SJCRH30 (cell line): ENCODE measurements at places on chromosomes 1 and 21. TPM values are rescaled to one million over a fixed set of nuclear protein-coding genes. Genes with fewer than 3 reads are reported as not detected.

Gene KRTAP12-2
- total RNA-seq = not detected in 2 replicates

Gene IFNGR2
- 67.1 and 71.6 TPM in 2 replicates for total RNA-seq

Gene DUSP10
- total RNA-seq = 11.4 and 12.1 TPM in 2 replicates

Gene PLEKHA6
- 1.2 and 1.5 TPM in 2 replicates for total RNA-seq

Gene NRAS
- total RNA-seq = 69.4 and 74.9 TPM in 2 replicates

GRCh38 chr1:111406321-111406768, 21.2 kb downstream of the OVGP1 start:
- no peak for DNase-seq

- DNase-seq = no peak
These were observed 24.0 kb upstream of the GALNT2 start for GRCh38 chr1:230043081-230043480.

- peak; percentile 93 for DNase-seq
These were observed 85.4 kb downstream of the SIK1 start for GRCh38 chr21:43341378-43342161.

- no peak for DNase-seq
These were observed 30.7 kb upstream of the STMN1 start for GRCh38 chr1:25936947-25937346.

DNA sequence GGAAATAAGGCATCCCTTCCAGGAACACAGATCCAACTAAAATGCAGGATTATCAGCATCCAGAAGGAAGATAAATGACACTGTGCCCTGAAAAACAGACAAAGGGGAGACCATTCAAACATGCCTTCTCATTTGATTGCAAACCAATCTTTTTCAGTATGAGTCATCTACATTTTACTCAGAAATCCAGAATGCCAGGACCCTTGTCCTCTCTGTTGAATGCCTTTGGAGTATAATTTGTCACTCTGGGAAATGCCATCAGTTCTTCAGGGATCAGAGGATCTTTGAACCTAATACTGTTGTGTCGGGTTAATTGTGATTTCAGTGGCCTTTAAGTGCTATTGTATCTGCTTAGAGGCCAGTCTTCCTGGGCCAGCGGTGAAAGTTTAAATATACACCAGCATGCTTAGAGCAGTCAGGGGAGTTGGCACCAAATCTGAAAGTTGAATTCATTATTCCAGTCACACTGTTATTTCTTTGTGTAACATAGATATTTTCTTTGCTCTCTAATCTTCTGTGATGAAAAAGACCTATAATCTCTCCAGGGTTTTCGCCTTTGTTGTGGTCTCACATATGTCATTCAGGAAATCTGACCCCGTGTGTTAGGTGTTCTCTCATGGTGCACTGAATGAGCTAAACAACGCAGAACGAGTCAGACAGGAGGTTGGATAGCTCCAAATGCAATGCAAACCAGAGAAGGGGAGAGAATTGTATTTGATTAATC, 364.8 kb upstream of the SGIP1 start:
- DNase-seq = no peak

- no peak for DNase-seq
These were observed 5.2 kb upstream of the PIGR start for GRCh38 chr1:206951318-206952100.

DNA sequence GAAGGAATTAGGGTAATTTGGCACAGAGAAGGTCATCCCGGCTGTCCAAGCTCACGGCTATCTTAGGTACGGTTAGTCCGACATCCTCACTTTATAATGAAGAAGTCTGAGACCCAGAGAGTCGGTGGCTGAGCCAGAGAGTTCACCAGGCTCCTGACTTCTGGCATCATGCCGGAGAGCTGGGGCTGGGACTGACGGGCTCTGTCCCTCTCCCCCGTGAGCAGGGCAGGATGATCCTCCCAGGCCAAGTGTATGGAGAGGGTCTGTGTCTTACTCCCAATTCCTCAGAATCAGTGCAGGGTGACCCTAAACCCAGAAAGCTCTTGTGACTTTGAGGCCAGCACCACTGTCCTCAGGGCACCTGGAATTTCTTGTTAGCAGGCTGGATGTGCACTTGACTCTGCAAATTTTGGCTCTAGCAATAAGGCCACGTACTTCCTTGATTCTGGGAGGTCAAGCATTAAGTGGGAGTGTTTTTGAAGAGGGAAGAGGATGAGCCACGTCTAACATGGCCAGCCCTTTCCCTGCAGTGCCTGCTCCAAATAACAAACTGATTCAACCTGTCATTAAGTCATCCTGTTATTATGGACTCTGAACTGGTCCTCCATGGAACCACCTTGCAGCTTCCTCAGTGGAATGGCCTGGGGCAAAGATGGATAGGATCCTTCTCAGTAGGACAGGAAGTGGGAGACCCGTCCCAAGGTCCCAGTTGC, 20.8 kb upstream of the BTG2 start:
- no peak for DNase-seq

- peak; percentile 42 for DNase-seq
These were observed 210.9 kb downstream of the LTN1 start for GRCh38 chr21:28781602-28782276.

GRCh38 chr1:239011382-239011781, 375.0 kb upstream of the CHRM3 start:
- DNase-seq = no peak

- DNase-seq = no peak
These were observed 567.9 kb downstream of the DPYD start for GRCh38 chr1:97352936-97353382.

GRCh38 chr21:42739061-42739931, 85.9 kb downstream of the PDE9A start:
- DNase-seq = no peak

DNA sequence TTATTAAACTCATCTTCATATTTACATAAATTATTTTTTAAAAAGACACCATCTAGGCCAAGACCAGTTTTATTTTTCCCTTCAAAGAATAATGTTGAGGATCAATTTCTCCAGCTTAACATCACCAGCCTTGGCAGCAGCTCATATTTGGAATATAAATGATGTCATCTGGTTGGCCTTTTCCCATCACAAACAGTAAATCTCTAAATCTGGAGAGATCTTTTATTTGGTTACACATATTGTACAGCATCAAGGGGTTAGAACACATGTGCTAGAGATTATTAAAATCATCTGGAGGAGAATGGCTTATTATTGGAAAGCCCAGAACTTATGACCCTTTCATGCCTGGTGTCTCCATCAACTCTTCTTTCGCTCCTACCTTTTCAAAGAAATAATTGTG, 508.8 kb downstream of the PLPP3 start:
- no peak for DNase-seq

DNA sequence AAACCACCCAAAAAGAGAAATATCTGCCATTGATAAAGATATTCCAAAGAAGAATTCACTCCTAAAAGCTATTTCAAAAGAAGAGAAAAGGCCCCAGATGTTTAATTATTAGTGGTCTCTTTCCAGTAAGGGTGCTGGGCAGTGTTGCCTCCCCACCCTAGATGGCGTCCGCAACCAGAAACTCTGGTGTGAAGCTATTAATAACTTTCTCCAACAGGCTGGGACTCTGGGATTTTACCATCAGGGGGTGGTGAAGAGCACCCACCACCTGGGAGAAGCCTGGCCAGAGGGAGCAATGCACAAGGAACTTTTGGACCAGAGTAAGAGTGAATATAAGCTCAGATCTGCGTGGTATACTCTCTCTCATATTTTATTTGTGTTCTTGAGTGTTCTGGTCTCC, 115.4 kb upstream of the TIAM1 start:
- DNase-seq = no peak

GRCh38 chr1:9230869-9231533, 3.6 kb upstream of the H6PD start:
- DNase-seq = no peak
